T-helper 17 cell (primary cell): ENCODE measurements at places on chromosomes 6 and 20.

DNA sequence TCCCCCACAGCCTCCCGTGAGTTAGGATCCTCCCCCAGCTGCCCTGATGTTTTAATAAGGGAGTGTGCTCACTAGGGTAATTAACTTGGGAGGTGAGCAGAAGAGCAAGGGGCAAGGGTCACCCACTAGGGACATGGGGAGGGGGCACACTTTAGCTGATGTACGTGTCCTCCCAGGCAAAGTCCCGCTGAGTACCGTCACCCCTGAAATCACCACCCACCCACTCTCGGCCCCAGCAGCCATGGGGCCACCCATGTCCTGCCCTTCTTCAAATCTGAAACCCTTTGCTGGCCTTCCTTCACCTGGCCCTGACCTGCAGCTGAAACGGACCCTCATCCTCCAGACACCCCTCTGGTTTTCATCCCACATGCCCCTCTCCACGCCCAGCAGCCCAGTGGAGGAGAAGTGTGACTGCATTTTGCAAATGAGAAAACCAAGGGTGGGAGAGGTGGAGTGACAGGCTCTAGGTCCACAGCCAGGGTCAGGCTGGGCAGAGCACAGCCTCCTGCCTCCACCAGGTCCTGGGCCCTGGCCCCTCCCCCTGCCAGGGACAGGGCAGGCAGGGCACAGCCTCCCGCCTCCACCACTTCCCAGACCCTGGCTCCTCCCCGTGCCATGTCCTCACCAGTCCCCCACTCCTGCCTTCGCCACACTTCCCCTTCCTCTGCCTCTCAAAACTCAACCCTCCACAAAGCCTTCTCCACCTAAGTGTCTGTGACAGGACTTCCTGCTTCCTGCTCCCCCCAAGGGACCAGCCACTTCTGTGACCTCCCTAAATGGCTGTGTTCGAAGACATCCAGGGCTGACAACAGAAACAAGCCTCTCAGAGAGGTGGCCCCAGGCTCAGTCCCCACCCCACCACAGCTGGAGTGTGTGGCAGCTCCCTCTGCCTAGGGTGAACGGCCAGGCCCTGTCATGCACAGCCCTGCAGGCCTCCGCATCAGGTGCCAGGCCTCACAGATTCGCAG, 15.1 kb downstream of the ACSS1 start:
- peak overlapping the region; percentile 92 for H3K27ac ChIP-seq
- no peak for DNase-seq
- H3K4me1 ChIP-seq, result peaks cover 20% of the 10 kb centered on the region
- H3K27me3 ChIP-seq, result no peaks in the 10 kb centered on the region
- peak overlapping the region; percentile 77 for H3K4me3 ChIP-seq
- no peaks in the 10 kb centered on the region for H3K36me3 ChIP-seq

- H3K27ac ChIP-seq, result no peak overlapping the region
- H3K4me3 ChIP-seq, result no peak overlapping the region
- H3K36me3 ChIP-seq, result no peaks in the 10 kb centered on the region
- H3K27me3 ChIP-seq, result peaks cover 4% of the 10 kb centered on the region
- peaks cover 15% of the 10 kb centered on the region for H3K4me1 ChIP-seq
- no peak for DNase-seq
Measured at GRCh38 chr6:167470836-167471547, 146.1 kb downstream of the TTLL2 start.

DNA sequence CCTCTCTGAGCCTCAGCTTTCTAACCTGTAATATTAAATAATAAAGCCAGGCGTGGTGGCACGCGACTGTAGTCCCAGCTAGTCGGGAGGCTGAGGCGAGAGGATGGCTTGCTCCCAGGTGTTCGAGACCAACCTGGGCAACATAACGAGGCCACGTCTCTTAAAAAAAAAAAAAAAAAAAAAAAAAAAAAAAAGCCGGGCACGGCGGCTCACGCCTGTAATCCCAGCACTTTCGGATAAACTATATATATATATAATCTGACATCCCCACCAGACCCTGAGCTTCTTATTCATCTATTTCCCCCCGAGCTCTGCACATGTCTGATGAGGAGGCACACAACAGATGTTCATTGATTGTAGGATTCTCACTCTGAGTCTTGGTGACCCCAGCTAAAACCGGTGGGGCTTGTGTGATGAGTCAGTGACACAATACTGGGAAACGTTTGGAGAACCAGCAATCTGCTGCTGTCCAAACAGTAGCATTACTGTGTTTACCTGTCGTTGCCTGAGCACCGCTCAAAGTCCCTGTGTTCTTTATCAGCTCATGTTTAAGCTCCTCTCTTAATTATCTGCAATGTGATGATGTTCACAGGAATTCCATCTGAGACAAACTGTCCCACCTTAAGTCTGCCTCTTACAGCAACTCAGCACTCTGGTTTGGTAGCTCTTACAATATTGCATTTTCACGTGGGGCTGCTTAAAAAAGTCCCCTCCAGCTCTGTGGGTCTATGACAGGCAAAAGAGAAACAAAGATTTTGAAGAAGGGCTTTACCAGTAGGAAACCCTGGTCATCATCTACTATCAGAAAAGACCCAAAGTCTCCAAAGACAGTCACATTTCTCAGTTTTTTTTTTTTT, 1.0 kb upstream of the SPATA2 start:
- no peak for DNase-seq
- peak overlapping the region; percentile 97 for H3K4me3 ChIP-seq
- H3K27me3 ChIP-seq, result no peaks in the 10 kb centered on the region
- no peaks in the 10 kb centered on the region for H3K36me3 ChIP-seq
- H3K4me1 ChIP-seq, result peaks cover 22% of the 10 kb centered on the region

DNA sequence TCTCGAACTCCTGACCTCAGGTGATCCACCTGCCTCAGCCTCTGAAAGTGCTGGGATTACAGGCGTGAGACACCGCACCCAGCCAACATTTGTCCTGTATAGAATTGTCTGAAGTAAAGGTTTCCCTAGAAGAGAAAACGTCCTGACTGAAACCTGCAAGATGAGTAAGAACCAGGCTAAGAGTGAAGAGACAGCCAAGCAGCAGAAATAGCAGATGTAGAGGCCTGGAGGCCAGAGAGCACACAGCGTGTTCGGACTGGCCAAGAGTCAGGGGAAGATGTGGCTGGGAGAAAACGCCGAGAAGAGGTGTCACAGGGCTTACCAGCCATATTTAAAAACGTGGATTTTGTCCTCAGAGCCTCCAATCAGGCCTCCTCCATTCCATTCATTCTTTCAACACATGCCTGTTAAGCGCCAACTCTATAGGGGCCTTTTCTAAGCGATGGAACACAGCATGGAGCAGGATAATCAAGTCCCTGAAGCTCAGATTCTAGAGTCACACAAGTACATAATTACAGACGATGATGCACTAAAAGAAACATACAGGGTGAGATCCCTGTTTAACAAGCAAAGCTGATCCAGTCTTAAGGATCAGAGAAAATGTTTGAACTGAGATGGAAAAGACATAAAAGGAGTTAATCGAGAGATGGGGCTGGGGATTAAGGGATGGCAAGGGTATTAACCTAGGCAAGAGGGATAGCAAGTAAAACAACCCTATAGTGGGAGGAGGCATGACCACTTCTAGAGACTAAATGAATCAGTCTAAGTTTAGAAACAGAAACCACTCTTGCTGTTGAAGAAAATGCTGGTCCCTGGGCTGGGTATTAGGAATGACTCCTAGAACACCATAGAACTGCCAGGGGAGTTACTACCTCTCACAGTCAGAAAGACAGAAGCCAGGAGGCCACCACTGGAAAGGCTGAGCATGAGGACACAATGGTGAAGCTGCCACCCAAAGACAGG, 4.8 kb downstream of the ZCCHC3 start:
- peaks cover 25% of the 10 kb centered on the region for H3K4me1 ChIP-seq
- peaks cover 4% of the 10 kb centered on the region for H3K36me3 ChIP-seq
- no peak overlapping the region for H3K4me3 ChIP-seq
- no peaks in the 10 kb centered on the region for H3K27me3 ChIP-seq
- peak overlapping the region; percentile 65 for H3K27ac ChIP-seq

- H3K36me3 ChIP-seq, result peaks cover 5% of the 10 kb centered on the region
- H3K4me1 ChIP-seq, result peaks cover 5% of the 10 kb centered on the region
- H3K27ac ChIP-seq, result peak overlapping the region; percentile 8
Measured at GRCh38 chr6:136659991-136660499, 109.8 kb upstream of the MAP7 start.

DNA sequence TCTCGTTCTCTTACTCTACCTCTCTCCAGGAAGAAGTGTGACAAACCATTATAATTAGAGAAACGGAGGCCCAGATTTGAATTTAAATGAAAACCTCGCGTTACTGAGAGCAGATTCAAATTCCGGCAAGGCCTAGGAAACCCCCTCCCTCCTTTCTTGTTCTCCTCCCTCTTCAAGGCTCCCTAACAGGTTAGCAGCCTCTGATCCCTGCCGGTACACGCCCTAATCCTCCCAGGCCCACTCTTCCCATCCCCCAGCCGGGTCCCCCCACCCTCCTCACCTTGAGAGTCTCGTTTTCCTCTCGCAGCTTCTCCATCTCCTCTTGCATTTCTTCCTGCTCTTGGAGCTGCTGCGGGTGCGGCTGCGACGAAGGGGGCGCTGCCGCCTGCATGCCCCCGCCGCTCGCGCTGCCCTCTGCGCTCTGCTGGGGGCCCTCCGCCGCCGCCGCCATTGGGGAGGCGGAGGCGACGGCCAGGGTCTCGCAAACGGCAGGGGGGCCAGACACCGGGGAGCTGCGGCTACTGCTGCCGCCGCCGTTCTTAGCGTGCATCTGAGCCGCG, 3.8 kb downstream of the MTCL3 start:
- H3K36me3 ChIP-seq, result peaks cover 2% of the 10 kb centered on the region
- H3K27ac ChIP-seq, result peak overlapping the region; percentile 72
- H3K27me3 ChIP-seq, result peaks cover 18% of the 10 kb centered on the region
- peaks cover 32% of the 10 kb centered on the region for H3K4me1 ChIP-seq

DNA sequence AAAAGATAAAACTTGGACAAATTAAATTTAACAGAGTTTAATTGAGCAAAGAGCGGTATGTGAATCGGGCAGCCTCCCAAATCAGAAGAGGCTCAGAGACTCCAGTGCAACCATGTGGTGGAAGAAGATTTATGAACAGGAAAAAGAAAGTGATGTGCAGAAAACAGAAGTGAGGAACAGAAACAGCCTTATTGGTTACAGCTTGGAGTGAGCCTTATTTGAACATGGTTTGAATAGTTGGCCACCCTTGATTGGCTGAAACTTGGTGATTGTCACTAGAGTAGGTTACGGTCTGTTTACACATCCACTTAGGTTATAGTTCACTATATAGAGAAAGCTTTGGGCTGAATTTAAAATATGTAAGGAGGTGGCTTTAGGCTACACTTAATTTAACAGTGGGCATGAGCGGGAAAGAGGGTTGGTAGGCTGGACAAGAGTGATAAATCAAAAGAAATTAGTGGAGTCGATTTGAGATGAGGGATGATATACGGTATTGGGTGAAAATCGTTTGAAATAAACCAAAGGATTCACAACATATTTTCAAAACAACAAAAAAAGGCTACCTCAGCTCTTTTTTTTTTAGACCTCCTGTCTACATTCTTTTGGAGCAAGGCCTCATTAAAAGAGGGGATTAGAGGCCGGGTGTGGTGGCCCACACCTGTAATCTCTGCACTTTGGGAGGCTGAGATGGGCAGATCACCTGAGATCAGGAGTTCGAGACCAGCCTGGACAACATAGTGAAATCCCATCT, 84.3 kb upstream of the PREP start:
- H3K4me3 ChIP-seq, result no peak overlapping the region
- peaks cover 2% of the 10 kb centered on the region for H3K36me3 ChIP-seq
- H3K4me1 ChIP-seq, result peaks cover 30% of the 10 kb centered on the region
- no peak for DNase-seq
- peak overlapping the region; percentile 8 for H3K27ac ChIP-seq

DNA sequence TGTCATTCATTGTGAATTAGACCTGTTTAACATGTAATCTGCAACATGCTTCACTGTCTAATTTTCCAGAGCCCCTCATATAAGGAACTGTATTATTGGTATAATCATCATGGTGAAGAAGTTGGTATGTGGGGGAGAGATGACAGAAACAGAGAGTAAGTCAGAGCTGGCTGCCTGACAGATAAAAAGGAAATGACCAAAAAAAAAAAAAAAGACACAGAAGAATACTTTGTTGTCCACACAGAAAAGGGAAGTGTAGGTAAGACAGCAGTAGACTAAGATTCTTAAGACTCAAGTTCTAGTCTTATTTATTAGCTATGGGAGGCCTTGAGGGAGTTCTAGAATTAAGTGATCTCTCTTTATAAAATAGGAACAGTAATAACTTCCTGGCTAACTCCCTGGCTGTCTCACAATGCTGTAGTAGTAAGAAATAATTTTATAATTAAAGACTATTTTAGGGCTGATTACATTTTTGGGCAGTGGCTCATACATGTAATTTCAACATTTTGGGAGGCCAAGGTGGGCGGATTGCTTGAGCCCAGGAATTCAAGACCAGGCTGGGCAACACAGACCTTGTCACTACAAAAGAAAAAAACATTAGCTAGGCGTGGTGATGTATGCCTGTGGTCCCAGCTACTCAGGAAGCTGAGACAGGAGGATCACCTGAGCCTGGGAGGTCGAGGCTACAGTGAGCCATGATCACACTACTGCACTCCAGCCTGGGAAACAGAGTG, 102.5 kb downstream of the PRL start:
- H3K4me1 ChIP-seq, result no peaks in the 10 kb centered on the region
- no peaks in the 10 kb centered on the region for H3K36me3 ChIP-seq
- H3K27me3 ChIP-seq, result no peaks in the 10 kb centered on the region
- no peak overlapping the region for H3K4me3 ChIP-seq
- DNase-seq, result no peak
- no peak overlapping the region for H3K27ac ChIP-seq

- peaks cover 8% of the 10 kb centered on the region for H3K4me1 ChIP-seq
- H3K27me3 ChIP-seq, result no peaks in the 10 kb centered on the region
- H3K36me3 ChIP-seq, result no peaks in the 10 kb centered on the region
- no peak overlapping the region for H3K4me3 ChIP-seq
- DNase-seq, result no peak
Measured at GRCh38 chr20:5069141-5069806, 50.5 kb downstream of the PCNA start.

- H3K27me3 ChIP-seq, result no peaks in the 10 kb centered on the region
- no peak for DNase-seq
- H3K4me1 ChIP-seq, result no peaks in the 10 kb centered on the region
- no peak overlapping the region for H3K27ac ChIP-seq
- H3K36me3 ChIP-seq, result no peaks in the 10 kb centered on the region
- H3K4me3 ChIP-seq, result no peak overlapping the region
Measured at GRCh38 chr6:82032444-82032843, 215.1 kb downstream of the IBTK start.

DNA sequence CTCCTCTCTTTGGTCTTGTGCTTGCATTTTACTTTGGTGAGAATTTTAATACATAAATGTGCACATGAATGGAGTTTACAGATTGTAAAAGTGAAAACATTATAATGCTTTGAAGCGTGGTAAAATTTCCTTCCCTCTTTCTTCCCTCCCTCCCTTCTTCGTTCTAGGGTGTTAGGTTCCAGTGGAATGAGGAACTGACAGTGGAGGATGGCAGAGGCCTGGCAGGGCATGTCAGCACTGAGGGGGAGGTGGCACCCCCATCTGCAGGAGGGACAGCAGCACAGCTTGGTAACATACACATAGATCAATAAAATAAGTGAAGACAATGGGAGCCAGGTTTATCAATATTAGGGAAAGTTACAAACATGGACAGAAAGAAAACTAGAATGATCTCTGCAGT, 47.5 kb downstream of the RNASET2 start:
- DNase-seq, result no peak
- H3K27ac ChIP-seq, result no peak overlapping the region
- H3K36me3 ChIP-seq, result peaks cover 2% of the 10 kb centered on the region
- H3K4me1 ChIP-seq, result peaks cover 28% of the 10 kb centered on the region
- H3K27me3 ChIP-seq, result no peaks in the 10 kb centered on the region
- H3K4me3 ChIP-seq, result peak overlapping the region; percentile 3
